ENCODE measurements at places on chromosomes 1 and 21.

DNA sequence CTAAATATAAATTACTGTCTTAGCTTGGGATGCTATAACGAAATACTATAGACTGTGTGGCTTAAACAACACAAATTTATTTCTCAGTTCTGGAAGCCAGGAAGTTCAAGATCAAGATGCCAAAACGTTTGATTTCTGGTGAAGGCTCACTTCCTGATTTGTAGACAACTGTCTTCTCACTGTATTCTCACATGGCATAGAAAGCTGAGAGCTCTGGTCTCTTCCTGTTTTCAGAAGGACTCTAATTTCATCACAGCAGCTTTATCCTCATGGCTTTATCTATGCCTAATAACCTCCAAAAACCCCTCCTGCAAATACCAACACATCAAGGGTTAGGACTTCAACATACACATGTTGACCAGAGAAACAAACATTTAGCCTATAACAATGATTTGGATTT, 1795.5 kb downstream of the MRPL39 start:
- DNase-seq, result no peak

DNA sequence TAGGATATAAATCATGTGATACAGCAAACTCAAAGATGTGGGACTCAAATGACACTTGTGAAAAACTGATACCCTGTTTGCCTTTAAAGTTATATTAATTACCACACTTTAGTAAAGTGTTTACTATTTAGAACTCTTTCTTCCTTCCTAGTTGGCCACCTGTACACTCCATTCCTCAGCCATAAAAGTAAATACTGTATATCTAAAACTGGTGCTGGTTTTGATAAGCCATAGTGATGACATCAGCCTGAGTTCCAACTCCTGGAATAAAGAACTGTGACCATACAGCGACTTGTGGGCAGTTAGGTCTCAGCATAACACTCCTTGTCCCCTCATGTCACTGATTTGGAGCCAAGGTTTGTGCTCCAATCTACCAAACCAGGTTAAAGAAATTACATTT, 2.8 kb downstream of the PTGER3 start:
- DNase-seq, result no peak

- DNase-seq, result no peak
Observed at GRCh38 chr1:35860696-35861095, 22.3 kb upstream of the AGO1 start.

DNA sequence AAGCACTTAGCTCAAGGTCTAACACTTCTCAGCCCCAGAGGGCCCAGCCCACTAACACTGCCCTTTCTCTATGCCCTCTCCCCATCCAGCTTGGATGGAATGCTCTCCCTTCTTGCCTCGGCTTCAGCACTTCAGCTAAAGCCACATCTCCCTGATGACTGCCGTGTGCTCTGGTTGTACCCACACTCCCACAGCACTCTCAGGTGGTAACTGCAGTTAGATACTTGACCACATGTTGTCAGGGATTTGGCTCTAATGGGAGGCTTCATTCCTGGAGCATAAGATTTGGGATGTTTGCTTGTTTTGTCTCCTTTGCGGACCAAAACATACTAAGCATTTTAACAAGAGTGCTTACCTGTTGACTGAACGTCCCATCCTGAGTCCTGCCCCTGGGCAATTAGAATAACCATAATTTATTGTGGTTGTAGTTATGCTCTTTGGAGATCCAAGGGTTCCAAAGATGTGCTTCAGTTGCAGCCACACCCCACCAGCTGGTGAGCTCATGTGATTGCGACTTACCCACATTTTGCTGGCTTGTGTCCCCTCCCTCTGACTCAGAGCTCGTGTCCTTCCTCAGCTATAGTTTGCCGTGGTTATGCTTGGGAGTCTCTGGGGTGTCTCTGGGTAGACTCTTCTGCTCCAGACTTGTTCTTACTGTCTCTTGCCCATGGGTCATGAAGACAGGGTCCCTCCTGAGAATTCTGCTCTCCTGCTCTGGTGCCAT, 7.7 kb upstream of the SLC26A9 start:
- no peak for DNase-seq

DNA sequence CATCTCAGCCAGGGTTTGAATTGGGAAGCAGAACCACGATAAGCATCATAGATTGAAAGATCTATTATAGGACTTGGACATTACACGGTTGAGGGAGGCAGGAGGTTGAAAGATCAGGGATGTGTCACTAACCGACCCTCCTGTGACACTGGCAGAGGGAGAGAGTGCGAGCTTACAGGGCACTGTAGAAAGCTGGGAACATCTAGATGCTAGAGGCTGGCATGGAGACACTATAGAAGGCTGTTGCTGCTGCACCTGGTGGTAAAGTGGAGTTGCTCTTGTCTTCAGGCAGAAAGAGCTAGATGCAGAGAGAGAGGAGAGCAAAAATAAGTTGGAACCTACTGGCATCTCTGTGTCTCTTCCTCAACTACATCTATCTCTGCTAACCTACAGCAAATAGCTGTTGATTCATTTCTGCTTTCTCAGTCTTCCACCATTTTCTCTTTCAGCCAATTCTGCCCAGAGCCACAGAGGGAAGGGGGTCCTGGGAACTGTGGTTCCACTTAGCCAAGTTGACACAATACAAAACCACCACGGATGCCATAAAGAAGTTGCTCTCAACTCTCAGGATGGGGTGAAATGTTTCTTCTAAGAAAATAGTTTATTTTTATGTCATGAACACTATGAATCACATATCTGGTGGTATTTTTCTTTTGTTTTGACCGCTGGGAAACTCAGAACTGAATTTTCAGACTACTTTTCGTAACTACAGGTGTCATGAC, 155.9 kb downstream of the ZNF281 start:
- DNase-seq, result no peak

GRCh38 chr1:244451539-244451950, at the start of gene ADSS2:
TSS of gene ADSS2 (minus strand) at chr1:244451909. CDS start at chr1:244451817, 92 bp downstream.
- DNase-seq, result no peak

- no peak for DNase-seq
Observed at GRCh38 chr1:169044296-169044695, 62.2 kb upstream of the ATP1B1 start.

- no peak for DNase-seq
Observed at GRCh38 chr1:32881871-32882850, 4.1 kb upstream of the HPCA start.

DNA sequence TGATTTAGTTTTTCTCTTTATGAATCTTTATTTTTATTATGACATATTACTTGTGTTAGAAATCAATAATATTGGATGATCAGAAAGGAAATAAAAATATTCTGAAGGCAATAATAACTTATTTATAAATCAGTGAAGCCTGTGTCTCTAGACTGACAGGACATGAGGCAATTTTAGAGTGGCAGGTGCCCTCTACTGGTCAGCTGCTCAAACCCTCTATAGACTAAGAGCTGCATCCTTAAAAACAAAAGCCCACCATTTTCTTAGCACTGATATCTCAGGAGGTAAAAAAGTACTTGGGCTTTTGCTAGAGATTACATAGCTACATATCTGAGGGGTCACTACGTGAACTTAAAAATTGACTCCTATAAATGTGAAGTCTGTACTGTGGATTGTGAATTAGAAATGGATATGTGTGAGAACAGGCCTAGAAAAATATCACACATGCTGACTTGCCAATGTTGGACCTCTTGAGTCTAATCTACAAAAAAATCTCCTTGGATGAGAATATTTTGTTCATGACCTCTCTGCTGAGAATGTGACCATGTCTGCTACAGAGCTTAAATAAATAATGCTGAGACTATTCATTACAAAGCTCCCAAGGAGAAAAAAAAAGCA, 597.9 kb upstream of the ADAMTS5 start:
- no peak for DNase-seq

DNA sequence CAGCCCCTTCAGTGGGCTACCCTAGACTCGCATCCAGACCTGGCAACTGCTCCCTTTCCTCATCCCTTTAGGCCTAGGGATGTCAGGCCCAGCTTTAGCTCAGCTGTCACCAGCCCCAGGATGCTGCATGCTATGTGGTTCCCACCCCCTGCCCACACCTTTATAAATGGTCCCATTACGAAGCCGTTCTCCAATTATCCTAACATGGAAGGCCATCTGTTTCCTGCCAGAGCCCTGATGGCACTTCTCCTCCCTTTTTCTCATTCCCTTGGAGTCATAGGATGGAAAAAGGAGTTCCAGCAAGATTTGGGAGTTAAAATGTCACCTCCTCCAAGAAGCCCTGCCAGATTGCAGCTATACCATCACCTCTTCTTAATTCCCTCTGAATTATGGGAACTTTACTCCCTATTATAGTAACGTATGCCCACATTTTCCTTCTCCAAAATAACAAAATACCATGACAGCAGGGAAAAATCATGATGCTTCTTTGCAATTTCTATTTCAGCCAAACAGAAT, 205.0 kb upstream of the GRIK3 start:
- DNase-seq, result no peak

DNA sequence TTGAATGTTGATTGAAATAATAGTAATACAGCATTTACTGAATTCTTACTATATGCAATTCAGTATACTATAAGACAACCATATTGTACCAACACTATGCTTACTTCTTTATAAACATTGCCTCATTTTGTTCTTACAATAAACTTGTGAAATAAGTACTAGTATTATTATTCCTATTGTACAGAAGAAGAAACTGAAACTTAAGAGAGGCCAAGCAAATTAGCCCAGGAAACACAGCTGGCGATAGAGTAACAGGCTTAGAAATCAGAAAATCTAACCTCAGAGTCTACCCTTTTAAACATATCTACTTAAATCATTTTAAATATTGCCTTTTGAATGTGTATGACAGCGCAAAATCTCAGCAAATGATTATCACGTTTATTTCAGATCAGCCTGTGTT, 41.7 kb downstream of the FASLG start:
- DNase-seq, result no peak

- no peak for DNase-seq
Observed at GRCh38 chr1:8460784-8461183, 142.9 kb downstream of the SLC45A1 start.

- no peak for DNase-seq
Observed at GRCh38 chr1:112850034-112850757, 105.8 kb downstream of the SLC16A1 start.

DNA sequence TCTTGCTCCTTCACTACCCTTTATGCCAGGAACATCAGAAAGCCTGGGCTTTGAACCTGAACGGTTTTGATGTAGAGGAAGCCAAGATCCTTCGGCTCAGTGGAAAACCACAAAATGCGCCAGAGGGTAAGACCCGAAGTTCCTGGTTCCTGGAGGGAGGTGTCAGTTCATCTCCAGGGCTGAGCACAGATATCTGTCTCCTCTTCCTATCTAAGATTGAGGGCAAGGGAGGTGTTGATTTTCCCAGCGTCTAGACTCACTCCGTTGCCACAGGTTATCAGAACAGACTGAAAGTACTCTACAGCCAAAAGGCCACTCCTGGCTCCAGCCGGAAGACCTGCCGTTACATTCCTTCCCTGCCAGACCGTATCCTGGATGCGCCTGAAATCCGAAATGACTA, 915 bp downstream of the CDC20 start:
- no peak for DNase-seq

DNA sequence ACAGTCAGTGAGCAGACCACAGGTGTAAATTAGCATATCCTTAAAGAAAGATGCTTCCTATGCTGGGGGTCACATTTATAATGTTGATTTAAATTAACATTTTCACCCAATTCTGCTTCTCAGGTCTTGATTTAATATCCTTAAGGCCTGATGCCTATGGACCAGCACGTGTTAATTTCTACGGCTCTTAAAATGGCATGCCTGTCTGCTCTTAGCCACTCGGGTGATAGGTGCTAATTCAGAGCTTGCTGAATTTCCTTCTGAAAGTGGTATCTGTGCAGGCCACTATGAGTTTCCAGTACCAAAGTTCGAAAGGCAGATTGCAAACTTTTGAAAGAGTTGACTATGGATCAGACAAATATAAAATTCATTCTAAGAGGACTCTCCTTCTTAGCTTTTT, 487.4 kb upstream of the ADGRL2 start:
- DNase-seq, result no peak

DNA sequence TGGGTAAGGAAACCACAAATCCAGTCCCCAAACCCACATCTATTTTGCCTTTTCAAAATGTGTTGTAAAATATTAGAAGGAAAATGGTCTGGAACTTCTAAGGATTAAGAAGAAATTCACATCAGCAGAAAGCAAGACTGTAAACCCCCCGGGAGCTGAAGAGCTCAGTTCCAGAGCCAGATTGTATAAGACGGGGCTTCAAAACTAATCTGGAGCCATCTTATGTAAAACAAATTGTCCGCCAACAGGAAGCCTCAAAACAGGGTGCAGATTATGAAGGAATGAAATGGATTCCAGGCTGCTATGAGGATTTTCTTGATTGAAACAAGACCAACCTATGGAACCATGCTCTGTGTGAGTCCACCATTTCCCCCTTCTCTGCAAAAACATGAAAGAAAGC, 25.1 kb upstream of the HUNK start:
- DNase-seq, result no peak

- no peak for DNase-seq
Observed at GRCh38 chr1:107277022-107277421, 136.2 kb downstream of the NTNG1 start.

DNA sequence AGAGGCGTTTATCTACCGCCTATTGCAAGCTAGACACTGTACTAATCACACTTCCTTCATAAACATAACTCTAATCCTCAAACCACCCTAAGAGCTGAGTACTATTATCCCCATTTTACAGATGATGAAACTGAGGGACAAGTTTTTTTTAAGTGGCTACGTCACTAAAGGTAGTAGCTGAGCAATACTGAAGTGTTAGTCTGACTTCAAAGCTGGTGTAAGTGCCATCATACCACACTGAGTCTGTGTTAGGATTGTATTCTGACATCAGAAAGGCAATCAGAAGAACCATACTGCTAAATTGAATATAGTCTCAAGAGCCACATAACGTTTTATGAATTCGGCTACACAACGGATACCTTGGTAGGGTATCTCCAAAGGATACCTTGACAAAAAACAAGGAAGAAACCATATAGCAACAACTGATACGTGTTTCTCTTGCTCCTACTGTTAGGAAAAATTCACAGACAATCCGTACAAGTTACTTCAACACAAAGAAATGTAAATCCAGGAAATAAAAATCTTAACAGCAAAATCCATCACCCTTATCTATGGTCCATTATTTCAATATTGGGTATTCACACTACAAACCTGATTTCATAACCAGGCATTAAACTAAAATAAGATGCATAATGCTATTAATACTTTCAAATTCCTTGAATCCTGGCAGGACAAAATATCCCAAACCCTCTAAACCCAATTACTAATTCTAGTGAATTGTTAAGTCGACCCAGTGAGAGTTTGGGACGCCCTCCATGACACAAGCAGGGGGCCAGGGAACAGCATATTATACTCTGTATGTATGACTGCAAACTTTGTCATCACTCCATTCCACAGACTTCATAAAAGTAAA, 1.6 kb downstream of the TP53BP2 start:
- no peak for DNase-seq

GRCh38 chr1:153364766-153365666, 7.4 kb downstream of the S100A9 start:
- DNase-seq, result no peak

DNA sequence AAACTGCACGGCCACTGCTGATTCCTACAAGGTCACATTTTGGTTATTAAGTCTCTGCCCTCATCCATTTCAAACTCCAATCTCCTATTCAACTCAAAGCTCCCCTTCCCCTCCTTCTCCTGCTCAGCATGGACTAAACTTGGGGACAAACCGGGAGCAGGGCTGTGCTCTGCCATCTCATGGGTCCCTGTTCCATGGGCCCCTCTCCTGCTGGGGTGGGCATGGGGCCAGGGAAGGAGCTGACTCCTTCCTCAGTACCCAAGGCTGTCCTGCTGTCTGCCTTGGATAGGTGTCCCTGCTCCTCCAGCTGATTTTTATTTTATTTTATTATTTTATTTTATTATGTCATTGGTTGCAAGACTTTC, 27.1 kb downstream of the TNNT2 start:
- no peak for DNase-seq

GRCh38 chr1:31977385-31978131, 36.1 kb upstream of the KHDRBS1 start:
- no peak for DNase-seq

GRCh38 chr1:156356875-156357534, 12.0 kb upstream of the RHBG start:
- DNase-seq, result no peak
